Mammary epithelial cell (primary cell): ENCODE measurements at places on chromosomes 3 and 15.

DNA sequence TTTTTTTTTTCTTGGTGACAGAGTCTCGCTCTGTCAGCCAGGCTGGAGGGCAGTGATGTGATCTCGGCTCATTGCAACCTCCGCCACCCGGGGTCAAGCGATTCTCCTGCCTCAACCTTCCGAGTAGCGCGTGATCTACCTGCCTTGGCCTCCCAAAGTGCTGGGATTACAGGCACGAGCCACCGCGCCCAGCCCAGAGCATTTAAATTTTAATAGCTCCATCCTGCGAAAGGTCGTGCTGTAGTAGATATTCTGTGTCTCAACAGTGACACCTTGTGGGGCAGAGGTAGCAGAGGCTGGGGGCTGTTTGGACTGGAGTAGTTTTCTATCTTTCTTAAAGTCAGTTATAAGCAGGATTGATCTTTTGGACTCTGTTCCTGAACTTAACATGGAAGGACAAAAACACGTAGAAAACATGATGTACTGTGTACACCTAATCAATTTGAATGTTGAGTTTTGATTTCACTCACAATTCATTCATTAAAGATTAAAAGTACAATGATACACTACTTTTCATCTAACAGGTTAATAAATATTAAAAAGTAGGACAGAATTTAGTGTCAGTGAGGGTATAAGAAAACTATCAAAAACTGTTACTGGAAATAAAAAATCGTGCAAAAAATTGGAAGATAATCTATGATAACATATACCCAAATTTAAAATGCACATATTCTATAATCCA, 11.0 kb upstream of the PDCD6IP start:
- DNase-seq, result peak; percentile 58

DNA sequence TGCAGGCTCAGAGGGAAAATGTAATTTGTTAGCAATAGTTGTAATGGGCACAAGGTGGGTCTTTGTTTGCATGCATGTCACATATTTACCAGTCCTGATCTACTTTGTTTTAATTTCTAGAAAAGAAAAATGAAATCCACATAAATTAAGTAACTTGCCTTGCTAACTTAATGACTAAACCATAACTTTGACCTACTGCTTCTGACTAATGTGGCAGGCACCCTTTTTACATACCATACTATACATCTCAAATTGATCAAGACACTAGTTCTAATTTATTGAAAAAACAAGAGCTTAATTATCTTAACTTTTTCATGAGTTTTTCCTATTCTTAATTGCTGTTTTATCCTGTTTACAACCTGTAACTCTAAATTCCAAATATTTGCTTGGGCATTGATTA, 93.2 kb downstream of the ATP11B start:
- no peak for DNase-seq

GRCh38 chr3:13535905-13536304, 13.0 kb upstream of the FBLN2 start:
- DNase-seq, result no peak

DNA sequence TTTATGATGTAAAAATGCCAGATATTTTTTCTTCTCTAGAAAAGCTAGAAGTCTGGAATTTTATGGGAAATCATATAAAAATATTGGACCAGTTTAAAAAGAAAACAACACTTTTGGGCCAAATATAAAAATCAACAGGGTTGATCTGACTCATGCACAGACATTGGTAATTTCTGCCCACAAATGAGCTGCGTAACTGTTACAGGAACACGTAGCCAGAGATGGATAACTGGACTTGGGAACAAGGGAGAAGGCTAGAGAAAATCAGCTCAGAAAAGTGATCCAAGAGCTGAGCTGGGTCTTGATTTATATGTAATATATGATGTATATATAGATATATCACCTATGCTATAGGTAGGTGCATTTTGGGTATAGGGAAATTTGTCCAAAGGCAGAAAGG, 36.8 kb upstream of the NAALADL2 start:
- no peak for DNase-seq

- no peak for DNase-seq
Measured at GRCh38 chr15:57554063-57554811, 37.5 kb upstream of the MYZAP start.

GRCh38 chr15:33055962-33056361, 138.6 kb downstream of the FMN1 start:
- no peak for DNase-seq
